ENCODE measurements at places on chromosomes 1 and 21.

DNA sequence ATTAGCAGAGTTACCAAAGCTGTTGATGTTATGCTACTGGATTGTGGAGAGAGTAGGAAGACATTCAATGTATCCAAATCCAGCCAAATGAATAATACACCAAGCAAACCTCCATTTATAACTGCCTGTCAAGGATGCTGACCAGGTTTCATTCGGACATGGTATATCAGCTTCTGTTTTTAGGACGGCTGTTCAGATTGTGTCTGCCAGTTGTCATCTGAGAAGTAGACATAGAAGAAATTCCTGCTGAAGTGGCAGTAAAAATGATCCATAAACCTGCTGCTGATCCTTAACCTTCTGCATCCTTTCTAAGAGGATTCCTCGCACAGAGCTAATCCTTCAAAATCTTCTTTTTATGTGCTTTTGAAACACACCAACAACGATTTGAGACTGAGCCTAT is 663.6 kb upstream of the PLXNA2 start:
- no peak for DNase-seq

DNA sequence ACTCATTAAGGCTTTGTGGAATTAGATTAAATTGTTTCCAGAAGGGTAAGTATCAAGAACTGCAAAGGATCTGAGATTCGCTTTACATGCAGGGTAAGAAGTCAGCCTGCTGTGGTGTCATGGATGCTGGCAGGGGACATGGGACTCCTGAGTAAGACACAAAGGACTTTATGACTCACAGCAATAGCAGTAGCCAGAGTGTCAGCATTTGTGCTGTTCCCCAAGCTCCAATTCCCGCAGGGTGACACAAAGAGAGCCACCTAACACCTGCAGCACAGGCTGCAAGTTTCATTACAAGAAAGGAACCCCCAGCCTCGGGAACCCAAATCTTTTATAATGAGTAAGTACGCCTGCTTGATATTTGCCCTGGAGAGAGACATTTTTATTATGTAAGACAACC is 298.1 kb upstream of the POU3F1 start:
- no peak for DNase-seq

DNA sequence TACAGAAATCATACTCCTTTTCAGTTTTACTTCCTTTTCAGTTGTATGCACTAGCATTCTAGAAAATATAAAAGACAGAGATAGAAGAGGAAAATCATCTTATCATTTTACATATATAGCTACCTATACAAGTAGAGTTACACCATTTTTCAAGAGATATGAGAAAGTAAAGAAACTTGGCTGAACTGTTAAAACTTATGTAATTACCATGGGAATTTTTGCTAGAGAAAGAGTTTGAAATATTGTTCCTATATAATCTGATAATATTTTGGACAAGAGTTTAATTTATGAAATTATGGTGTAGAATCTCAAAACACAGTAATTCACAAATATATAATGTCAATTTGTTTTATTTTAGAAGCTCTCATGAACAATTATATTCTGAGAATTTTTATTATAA is 180.8 kb downstream of the PLPPR4 start:
- DNase-seq: no peak

DNA sequence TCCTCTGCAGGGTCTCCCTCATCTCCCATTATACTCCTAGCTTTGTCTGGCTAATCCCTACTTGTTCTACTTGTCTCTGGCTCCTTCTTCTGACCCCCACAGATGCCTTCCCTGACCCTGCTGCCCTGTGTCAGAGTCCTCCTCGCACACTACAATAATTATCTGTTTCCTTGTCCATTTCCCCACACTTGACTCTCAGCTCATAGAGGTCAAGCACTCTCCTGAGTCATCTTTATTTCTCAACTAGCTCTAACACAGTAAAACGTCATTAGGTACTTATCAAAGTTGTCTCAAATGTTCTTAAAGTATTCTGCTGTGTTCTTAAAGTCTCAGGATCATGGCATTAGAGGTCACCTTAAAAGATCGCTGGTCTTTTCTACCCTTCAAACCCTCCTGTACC is 47.1 kb downstream of the C8A start:
- no peak for DNase-seq

DNA sequence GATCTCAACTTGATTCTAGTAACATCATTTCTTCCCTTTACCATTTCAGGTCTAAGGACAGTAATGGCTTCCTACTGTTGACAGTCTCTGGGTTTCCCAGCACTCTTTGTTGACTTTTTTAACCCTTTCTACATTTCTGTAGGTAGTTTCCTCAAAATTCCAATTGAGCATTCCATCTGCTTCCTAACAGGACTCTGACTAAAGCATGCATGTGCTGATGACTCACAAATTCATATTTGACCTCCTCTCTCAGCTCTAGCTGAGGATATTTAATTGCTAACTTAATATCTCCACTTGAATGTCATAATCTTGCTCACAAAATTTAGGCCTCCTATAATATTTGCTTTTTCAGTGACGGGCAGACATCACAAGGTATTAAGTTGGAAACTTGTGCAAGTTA is 93.3 kb upstream of the ZNHIT6 start:
- no peak for DNase-seq

DNA sequence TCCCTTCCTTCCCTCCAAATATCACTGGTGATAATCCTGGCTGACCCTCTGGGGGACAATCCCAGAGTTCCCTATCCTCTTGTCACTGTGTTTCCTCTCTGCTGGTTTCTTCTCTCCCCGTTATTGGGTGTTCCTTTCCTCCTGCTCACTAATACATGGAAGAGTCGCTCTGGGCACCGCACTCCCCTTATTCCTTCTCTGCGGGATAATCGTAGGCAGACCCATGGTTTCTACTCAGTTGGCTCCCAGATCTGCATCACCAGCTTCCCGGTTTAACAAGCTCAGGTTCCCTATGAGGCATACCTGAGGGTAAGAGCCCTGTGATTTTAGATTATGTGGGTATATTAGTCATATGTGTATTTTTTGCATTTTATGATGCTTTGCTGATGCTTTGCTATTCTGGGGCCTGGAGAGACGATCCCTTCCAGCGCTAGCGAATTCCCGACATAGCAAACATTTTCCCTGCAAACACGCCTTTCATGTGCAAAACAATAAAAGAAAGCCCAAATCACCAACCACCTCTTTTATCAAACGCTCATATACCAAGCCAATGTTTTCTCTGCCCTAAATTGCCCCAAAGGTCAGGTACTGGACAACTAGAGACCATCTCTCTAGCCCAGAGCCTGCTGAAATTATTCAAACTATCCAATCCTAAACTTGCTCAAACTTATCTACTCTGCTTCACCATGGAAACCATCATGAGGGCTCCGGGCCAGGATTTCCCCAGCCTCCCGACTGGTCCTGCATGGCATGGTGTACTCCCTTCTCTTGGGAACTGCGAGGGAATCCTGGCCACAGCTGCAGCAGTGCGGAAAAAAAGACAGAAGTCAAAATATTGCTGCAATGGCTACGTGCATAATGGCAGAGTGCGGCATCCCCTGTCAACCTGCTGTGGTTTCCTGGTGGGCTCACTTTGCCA is 84.2 kb downstream of the PCP4 start:
- DNase-seq: no peak

All from activated naive CD8-positive, alpha-beta T cell treated with anti-CD3 and anti-CD28 coated beads, Interleukin-2, amount 50 U/mL, for 16 hours (primary cell).